ENCODE measurements at places on chromosomes 5 and 9.

GRCh38 chr5:160488394-160489325 is 67.0 kb downstream of the PTTG1 start:
- no peak for DNase-seq

GRCh38 chr5:133240425-133241091 is 188.7 kb downstream of the HSPA4 start:
- no peak for DNase-seq

GRCh38 chr5:132764671-132765238 is 12.3 kb downstream of the SEPTIN8 start:
- DNase-seq: no peak

DNA sequence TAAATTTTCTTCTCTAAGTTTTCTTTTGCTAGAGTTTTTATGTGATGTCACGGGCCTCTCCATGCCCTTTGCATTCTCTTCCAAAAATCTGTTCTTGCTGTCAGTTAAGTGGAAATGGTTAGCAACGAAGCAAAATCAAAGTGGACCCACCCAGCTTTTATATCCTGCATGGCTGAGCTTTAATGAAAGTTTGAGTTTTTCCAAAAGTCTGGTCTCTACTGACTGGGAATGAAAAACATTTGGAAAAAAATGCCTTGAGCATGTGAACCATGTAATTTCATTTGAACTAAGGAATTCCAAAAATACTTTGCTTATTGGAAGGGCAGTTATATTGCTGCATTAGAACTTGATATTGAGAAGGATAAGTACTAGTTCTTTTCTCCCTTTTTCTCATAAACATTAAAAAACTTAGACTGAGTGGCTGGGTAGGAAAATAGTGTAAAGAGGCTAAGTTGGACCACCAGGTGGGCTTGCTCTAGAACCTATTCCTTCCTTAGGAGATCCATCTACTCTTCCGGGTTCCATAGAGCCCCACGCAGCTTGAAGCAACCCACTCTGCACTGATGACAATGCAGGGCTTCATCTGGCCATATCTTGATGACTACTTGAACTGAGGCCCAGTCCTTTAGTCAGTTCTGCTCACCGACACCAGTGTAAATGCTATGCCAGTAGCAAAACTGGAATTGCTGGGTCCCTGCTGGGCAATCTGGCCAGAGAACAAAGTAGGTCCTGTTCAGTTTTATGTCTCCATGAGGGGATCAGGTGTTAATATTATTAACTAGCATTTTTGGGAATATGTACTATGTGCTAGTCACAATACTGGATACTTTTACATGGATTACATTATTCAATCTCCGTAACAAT is 17.4 kb upstream of the RIC1 start:
- no peak for DNase-seq

- no peak for DNase-seq
Measured at GRCh38 chr5:153537207-153537606, 46.7 kb downstream of the GRIA1 start.

- no peak for DNase-seq
Measured at GRCh38 chr5:119378075-119378700, 22.4 kb downstream of the TNFAIP8 start.

GRCh38 chr9:89378541-89378940 is 60.2 kb downstream of the SECISBP2 start:
- no peak for DNase-seq

- DNase-seq: no peak
Measured at GRCh38 chr5:18098691-18099090, 464.4 kb downstream of the TAF11L14 start.

DNA sequence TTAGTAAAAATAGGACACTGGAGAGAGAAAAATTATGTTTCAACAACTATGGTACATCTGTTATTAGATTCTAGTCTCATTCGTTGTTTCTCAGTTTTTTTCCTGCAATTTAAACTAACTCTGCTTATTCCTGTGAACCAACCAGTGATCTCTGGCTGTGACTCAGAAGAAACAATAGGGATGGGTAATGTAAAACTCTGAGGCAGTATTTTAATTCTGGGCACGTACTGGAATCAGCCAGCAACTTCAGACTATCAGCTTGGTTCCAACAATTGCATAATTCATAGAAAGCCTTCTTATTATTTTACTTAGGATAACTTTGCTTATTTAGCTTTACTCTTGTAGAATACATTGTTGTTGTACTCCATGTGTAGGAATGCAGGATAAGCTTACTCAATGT is 28.8 kb downstream of the MLLT3 start:
- no peak for DNase-seq

DNA sequence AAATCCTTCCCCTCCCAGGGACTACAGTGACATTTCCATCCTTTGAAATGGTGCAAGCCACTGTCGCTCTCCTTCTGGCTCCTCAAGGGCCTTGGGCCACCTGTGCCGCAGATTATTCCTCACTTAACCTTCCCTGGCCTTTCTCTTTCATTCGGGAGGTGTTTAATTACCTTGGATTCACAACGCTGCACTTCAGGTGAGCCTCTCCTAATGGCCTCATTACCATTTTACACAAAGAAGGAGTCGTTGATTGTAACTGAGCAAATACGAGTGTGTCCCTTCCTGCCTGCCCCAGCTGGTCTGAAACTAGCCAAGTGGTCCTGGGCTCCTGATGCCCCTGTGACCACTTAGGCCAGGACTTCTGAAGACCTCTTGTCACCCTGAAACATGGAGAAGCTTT is 205.0 kb downstream of the CRB2 start:
- no peak for DNase-seq

- DNase-seq: no peak
Measured at GRCh38 chr5:42495914-42496313, 72.7 kb downstream of the GHR start.

- DNase-seq: no peak
Measured at GRCh38 chr9:134600371-134600770, 41.2 kb upstream of the COL5A1 start.

DNA sequence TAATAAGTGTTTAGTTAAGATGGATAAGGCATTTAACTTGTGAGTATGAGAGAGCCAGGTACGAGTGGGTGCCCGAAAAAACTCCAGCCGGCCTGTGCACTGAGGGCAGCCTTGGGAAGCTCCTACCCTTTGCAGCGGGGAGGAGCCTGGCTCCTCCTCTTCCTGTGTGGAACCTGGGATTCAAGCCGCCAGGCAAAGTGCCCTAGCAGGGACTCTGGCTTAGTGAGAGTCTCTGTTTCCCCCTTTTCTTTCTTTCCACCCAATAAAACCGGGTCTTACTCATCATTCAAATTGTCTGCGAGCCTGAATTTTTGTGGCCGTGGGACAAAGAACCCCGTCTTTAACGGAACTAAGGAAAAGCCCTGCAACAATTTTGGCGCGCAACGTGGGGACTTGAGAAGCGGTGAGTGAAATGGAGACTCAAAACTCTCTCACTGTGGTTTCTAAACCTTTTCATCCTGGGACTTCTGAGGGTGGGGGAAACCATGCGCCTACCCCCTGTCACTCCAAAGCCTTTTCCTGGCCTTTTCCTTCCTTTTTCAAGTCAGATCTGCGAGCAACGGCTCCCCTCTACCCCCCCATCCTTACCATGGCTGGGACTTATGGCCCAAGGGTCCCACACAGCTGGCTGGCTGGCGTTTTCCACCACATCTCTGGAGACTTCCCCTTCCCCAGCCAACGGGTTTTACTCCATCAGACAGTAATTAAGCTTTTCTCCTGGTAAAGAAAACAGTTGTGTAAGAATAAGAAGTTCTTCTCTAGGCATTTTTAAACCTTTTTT is 535.7 kb upstream of the ACO1 start:
- no peak for DNase-seq

DNA sequence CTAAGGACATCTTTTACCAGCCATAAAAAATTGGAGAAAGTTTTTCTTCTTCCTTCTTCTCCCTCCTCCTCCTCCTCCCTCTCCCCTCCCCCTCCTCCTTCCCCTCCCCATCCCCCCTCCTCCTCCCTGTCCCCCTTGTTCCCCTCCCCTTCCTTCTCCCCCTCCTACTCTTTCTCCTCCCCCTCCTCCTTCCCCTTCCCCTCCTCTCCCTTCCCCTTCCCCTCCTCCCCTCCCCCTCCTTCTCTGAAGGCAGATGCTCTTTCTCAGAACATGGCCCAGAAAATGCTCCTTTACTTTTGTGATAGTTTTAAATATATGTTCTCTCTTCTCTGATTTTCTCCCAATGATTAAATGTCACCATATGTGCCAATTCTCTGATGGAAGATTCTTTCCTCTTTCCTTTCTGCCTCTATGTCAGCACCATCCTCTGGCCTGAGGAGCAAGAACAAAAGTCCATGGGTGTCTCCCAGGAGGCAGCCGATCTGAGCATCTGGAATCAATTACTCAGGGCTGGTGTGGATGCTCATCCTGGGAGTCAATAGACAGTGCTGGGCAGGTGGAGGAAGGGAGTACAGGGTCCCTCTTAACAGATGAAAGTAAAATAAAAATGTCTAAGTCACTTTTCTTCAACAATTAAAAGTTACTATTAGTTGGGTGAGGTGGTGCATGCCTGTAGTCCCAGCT is 63.0 kb upstream of the GNA14 start:
- no peak for DNase-seq

DNA sequence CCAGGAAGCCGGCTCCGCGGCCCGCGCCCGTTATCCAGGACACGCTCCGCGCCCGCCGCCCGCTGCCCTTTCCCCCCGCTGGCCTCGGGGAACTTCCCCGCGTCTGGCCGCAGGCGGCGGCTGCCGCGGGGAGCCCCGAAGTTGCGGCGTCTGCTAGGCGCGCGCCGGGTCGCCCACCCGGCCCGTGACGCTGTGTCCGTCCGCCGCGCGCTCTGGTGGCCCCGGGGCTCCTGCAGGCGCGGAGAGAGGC is 621 bp upstream of the GCNT4 start:
- DNase-seq: no peak
